NCI-H2171 (cell line): ENCODE measurements at places on chromosomes 2 and 18.

DNA sequence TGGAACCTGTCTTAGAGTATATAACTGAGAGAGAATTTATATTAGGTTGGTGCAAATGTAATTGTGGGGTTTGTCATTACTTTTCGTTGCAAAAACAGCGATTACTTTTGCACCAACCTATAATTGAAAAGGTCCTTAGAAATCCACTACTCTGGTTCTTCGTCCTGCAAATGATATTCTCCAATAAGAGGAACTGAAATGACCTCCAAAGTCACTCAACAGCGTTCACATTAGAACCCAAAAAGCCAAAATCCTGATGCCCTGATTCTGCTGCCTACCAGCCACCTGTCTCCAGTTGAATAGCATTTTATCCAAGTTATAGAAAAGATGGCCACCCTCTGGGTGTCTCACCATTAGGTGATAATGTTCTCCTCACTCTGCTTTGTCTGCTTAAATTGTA lies 230.6 kb downstream of the SETBP1 start:
- no peak for DNase-seq

- DNase-seq: no peak
Measured at GRCh38 chr2:163644238-163644637, 91.6 kb downstream of the FIGN start.

DNA sequence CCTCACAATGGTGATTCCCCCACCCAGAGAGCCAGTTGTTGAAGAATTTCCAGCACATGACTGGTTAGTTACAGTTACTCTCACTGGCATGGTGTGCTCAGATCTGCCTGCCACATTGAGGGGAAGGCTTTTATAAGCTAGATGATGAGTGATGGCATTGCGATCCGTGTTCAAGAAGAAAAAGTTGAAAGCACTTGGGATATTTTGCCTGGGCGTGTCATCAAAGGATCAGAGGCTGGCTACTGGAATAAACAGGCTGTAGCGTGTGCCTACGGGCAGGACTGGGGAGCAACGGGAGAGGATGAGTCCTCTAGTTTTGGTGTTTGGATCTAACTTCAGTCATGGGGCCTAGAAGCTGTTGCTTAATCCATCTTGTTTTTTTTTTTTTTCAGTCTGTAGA lies 175.0 kb downstream of the SETBP1 start:
- no peak for DNase-seq

GRCh38 chr2:69114534-69114933 lies 101.6 kb downstream of the ANTXR1 start:
- DNase-seq: no peak

DNA sequence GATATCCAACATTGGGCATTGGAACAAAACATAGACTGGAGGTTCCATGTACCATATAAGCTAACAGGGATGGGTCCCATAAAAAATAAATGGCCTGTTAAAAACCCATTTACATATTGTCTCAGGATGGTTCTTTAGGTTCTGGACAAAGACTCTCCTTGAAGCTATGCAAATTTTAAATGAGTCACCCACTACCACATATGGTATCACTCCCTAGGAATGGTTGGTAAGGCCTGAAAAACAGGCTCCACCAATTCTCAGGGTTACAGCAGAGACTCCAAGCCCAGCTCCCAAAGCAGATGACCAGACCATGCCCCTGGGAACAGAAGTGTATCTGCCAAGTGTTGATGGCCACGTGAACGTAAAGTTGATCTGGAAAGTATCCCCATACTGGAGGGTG lies 190.7 kb upstream of the SPHKAP start:
- DNase-seq: no peak

DNA sequence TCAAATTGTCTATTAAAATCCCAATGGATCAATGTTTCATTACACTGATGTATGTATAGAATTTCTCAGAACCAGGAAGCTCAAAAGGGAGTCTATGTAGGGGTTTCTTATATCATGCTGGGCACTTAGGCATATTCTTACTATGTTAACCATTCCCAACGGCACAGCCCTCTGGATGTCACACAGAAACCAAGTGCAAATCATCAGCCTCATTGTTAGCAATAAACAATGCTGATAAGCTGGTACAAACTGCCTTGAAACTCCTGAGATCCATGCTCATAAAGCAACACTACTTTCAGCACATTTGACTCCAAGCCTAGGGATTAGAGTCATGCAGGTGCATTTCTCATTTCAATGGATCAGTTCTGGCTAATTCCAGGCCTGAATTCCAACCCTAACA lies 730.2 kb upstream of the SLC39A10 start:
- no peak for DNase-seq

GRCh38 chr18:44393406-44393805 lies 287.3 kb upstream of the SETBP1 start:
- no peak for DNase-seq

GRCh38 chr2:239202343-239202742 lies 198.5 kb downstream of the HDAC4 start:
- DNase-seq: no peak

DNA sequence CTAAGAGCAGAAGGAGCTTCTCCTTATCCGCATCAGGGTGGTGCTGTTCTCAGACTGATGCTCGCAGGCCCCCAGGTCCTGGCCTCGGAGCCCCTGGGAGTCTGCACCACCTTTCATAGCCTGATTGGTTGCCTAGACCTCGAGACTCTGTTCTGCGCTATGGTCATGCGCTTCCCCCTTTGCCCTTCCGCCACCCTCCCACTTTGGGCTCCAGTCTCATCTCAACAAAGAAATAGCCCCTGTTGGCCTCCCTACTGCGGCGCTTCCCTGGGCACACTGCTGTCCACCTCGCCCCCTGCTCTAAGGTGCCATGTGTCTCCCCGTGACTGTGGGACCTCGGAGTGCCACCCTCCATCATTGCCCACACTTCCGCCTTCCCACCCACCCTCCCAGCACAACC lies 102.9 kb upstream of the TWIST2 start:
- no peak for DNase-seq

GRCh38 chr2:19971691-19972090 lies 18.2 kb downstream of the WDR35 start:
- DNase-seq: no peak

GRCh38 chr2:98013407-98014042 lies 17.8 kb upstream of the TMEM131 start:
- DNase-seq: no peak

GRCh38 chr2:46803547-46803878 lies 112.1 kb downstream of the MCFD2 start:
- DNase-seq: no peak

DNA sequence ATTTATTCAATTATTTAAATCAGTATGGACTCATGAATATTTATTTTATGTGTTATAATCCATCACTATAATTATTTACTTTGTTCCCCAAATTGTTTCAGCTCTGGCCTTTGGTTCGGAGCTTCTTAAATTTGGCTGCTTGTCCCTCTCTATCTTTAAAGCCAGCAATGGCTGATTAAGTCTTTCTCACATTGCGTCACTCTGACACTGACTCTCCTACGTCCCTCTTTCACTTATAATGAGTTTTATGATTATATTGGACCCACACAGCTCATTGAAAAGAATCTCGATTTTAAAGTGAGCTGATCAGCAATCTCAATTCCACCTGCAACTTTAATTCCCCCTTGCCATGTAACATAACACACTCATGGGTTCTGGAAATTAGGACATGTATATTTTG lies 185.2 kb upstream of the SLC39A10 start:
- DNase-seq: no peak

- DNase-seq: no peak
Measured at GRCh38 chr2:148813603-148814065, 61.4 kb upstream of the KIF5C start.

DNA sequence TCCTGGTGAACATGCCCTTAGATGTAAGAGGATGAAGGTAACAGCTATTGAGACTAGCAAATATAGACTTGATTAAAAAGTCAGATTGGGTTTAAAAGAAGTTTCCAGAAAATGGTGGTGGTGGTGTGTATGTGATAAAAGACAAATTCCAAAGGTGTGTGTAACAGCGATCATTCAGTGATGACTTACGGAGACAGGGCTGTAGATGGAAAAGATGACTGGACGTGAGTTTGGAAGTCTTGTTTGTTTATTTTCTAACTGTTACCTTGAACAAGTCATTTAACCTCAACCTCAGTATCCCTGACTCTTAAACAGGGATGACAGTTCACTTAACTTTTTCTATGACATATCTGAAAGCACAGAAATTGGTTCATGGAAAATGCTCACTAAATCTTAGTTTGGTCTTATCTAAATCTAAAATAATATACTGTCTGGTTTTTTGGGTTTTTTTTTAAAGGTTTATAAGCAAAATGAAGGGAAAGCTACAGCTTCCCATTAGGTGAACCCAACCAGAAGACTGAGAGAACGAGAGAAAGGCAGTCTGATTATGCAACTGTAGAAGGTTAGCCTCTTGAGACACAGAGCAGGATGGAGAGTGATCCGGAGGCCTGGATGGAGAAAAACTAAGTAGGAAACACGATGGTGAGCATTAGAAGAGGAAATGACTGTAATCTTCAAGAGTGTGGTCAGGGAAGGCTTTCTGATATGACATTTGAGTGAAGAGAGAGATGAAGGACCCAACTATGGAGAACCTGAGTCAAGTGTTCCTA lies 71.9 kb downstream of the TCF4 start:
- DNase-seq: no peak

DNA sequence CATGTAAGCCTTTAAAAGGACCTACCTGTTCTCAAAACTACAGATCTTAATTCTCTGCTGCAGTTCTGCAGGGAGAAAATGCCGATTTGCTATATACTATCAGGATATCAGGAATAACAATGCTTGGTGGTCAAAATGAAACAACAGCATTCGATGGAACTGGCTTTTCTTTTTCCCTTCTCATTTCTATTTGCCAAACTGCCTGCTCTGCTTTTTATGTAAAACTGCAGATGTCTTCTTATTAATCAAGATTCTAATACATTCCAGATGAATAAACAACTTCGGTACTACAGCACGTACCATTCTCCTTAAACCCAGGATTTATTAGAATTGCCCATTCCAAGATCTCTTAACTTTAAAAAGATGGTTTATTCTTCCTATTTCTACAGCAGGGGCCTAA lies 100.9 kb downstream of the ZNF521 start:
- DNase-seq: no peak

GRCh38 chr18:57887543-57888383 lies 84.6 kb upstream of the ATP8B1 start:
- DNase-seq: no peak

DNA sequence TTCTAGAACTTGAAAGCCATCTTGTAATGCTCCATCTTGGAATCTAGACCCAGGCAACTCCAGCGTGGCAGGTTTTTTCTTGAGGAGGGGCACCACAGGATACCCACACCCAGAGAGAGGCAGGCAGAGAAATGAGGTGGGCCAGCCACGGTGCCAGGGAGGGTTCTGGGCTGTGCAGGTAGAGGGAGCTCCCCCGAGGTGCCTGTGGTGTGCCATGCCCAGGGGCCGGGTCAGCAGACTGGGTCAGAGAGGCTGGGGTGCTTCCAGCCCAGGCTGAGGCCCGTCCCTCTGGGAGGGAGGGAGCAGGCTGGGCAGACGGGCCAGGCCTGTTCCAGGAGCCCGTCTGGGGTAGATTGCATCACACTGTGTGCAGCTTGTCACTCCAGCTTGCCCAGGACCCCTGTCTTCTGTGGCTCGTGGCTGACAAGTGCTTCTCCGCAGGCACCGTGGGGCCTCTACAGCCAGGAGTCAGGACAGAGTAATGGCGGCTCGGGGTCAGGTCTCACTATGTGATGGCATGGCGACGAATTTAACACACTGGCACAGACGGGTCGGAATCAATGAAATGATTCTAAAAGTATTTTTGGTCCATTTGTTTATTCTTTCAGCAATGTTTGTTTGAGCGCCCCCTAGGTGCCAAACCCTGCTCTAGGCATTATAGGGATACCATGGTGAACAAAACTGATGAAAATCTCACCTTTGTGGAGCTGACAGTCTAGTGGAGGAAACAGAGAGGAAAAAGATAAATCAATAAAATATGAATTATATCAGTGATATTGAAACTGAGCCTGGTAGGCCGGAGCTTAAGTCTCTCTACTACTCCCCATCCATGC lies 144.0 kb downstream of the ACOXL start:
- DNase-seq: no peak

GRCh38 chr2:233408366-233409285 lies 54.3 kb downstream of the DGKD start:
- DNase-seq: no peak

GRCh38 chr2:8546612-8547283 lies 135.1 kb upstream of the ID2 start:
- no peak for DNase-seq

GRCh38 chr18:6427286-6427685 lies 12.6 kb upstream of the L3MBTL4 start:
- no peak for DNase-seq

DNA sequence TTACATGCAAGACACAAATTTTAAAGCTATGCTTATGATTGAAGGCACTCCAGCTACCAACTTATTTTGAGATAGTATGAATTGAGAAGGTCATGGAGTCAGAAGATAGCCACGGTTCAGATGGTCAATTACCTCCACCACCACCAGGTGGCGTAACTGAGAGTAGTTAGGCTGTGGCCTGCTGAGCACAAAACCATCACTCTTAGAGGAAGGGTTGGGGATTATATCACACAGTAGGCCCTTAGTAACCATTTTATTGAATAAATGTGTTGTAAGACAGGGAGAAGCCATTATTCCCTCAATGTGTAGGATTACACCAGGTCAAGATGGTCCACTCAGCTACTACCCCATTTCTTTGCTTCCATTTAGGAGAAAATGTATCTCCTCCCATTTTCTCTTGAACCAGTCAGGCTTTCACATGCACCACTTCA lies 18.8 kb downstream of the KLHL41 start:
- DNase-seq: peak; percentile 5

DNA sequence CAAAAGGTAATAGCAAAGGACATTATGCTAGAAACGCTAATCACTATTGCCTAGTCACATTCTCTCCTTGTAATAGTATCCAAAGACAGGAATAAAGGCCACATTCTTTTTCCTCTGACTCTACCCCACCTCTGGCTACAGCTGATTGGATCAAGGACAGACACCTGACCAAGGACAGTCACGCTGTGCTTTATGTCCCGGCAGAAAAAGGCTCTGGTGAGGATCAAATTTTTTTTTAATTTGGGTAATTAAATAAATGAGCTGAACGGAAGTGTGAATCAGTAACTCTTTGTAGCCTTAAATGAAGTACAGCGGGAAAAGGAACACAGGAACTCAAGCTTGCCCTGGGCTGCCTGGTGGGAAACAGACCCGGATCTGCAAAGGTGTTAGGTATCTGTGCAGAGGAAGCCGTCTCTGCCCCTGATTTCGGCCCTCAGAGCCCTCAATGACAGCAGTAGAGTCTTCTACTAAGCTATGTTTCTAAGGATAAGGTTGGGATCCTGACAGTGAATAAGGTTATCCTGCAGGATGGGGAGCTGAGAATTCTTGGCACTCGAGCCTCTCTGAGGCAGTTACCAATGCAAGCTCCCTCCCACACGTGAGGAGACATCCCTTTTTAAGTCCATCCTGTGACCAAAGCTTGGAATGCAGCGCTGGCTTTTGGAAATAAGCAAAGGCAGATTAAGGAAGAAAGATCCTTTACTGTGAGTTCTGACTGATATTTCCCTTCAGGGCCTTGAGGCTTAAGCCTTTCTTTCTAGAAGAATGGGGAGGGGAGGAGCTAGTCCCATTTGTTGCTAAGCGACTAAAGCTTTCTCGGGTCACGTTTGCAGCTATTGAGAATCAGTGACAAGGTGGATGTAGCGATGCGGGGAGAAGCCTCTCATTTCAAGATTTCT lies 37.8 kb upstream of the IKZF2 start:
- DNase-seq: no peak
